Fibroblast of the conjunctiva (primary cell): ENCODE measurements at places on chromosomes 5 and 9.
A peak's percentile ranks its signal among the peaks of the same experiment; 100 is the strongest.

DNA sequence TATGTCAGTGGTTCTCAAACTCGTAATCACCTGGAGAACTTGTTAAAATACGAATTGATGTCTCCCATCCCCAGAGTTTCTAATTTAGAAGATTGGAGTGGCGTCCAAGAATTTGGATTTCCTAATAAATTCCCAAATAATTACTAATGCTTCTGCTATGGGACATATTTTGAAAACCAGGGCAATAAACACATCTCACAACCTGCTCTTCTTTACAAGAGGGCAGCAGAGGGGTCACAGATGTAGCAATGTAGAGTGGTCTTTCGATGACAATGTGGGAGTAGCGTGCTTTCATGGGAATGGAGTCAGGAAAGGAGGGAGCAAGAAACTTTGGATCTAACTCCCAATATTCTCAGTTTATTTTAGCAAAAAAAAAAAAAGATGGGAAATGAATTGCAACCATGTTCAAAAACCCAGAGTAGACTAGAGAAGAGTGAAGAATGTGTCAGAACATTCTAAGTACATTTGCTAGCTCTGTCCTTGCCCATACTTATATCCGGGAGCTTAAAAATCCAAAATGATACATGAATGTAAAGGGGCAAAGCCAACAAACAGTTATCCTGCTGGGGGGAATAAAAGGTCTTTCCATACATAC lies 33.8 kb upstream of the ALDH1A1 start:
- DNase-seq: no peak

DNA sequence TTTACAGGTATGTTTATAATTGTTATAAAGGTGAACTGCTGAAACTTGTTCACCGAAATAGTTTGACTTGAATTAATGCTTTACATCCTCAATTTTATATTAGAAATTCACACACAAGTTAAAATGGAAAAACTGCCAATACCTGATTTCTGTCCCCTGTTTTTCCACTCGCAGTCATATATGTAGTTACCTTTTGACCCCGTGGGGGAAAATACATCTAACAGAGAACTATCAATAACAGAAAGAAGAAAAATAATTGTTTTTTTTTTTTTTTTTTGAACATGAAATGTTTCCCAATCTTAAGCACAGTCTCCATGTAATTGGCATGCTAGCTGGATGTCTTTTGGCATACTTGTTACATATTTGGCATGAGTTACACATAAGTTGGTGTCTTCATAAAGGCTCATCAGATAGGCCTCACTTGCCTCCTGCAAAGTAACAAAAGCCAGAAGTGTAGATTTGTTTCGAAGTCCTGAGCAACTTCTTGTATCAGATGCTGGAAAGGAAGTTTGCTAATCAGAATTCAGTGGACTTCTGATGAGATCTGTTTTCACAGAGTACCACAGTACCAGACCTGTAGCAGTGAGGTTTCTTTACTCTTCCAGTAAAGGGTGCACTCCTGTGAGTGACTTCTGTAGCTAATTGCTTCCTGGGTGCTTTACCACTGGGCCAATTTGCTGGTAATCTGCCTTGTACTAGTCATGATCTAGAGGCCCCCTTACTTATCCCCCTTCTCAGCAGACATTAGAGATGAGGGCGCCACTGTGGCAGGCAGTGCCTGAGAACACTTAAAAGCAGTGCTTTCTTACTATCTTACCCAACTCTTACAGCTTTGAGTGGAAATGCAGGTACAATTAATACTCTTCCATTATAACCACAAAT lies 36.2 kb upstream of the CXXC5 start:
- peak; percentile 17 for DNase-seq

DNA sequence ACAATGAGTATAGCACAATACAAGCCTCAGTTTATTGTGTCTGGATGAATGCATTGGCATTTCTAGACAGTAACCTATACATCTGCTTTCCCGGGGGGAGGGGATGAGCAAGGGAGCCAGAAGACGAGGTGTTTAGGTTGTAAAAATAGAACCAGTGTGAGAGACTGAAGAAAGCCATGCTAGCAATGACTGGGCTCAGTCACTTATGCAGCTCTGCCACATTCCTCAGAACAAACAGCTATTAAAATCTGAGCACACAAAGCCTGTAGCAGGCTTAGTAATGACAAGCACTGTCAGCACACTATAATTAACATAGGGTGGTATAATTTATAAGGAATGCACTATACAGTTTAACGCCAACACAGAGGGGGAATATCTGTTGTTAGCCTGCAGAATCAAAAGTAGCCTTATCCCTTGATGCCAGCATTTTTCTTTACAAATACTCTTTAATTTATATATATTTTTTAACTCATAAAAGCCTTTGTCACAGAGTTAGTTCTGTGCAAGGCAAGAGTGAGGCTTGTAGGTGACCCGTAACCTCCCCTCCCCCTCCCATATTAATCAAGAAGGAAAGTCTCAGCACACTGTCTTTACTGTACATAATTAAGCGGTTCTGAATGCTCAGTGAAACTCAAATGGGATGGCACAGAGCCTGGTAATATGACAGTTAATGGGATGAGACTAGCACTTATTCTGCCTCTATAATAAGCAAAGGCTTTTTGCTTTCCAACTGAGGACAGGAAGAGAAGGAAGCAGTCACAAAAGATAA lies 295.4 kb downstream of the CSNK1G3 start:
- no peak for DNase-seq

GRCh38 chr9:106708475-106709146 lies 154.4 kb upstream of the ZNF462 start:
- no peak for DNase-seq

DNA sequence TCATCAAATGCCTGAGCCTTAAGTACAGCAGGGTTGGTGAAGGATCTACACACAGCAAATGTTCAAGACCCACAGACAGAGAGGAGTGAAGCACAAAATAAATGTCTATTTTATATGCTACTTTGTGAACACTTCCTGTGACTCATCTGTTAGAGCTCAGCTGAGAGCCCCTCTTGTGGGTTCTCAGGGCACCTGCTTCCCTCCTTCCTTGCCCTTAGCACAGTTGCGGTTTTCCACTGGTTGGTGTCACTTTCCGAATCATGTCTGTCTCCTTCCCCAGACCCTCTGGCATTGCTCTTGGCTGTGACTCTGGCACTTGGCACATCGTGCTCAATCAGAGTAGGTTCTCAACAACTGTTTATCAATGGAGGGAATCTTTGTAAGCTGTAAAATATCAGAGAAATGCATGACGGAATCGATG lies 128.5 kb upstream of the STC2 start:
- no peak for DNase-seq

DNA sequence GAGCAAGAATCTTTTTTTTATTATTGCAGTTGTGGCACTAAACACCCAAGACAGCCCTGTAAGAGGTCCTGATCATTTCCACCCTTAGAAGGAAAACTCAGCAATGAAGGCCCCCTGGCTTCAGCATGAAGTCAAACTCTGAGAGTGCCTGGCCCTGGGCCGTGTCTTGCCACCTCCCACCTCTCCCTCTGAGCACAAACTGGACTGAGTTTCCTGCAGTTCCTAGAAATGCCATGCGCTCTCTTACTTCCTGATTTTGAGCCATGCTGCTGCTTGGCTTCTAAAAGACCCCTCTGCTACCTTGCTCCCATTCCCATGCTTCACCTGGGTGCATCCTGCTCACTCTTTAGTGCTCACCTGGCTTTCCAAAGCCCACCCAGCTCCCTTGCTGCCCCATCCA lies 140.4 kb upstream of the KLF9 start:
- DNase-seq: no peak

DNA sequence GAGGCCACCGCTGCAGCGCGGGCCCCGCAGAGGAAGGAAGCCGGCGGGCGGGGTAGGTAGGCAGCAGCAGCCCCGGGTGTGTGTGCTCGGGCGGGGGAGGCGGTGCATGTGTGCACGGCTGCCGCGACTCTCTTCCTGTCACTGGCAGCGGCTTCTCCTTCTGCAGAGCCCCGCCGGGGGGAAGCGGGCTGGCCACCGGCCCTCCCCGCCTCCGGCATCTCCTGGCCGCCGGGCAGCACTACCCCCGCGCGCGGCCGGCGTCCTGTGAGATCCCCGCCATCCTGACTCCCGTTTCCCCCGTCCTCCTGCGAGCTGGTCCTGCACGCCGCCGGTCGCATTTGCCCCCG lies 315 bp downstream of the PIK3R1 start:
- DNase-seq: no peak

GRCh38 chr5:34491251-34491620 lies 164.9 kb upstream of the RAI14 start:
- no peak for DNase-seq

DNA sequence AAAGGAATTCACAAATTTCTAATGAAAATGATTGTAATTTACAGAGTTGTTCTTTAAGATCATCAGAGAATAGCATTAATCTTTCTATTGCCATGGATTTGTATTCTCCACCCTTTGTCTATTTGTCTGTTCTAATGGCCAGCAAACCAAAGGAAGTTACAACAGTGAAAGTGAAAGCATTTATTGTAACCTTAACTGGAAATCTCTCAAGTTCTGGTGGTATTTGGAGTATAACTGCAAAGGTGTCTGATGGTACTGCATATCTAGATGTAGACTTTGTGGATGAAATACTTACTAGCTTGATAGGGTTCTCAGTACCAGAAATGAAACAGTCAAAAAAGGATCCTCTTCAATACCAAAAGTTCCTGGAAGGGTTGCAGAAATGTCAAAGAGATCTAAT lies 21.7 kb downstream of the RMI1 start:
- DNase-seq: no peak

DNA sequence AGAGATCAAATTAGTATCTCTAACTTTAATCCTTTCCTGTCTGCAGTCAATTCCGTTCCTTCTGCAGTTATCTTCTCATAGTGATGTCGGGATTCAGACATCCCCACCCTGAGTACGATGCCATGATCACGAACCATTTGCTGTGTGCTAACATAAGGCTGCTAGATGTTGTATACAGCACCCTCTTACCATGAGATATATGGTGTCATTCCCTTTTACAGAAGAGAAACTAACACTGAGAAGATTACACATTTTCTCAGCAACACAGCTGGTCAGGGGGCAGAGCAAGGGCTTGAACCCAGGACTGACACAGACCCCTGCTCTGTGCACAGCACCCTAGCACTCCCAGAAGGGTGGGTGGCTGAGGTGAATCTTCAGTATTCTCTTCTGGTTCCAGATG lies 46.9 kb upstream of the HSD17B4 start:
- DNase-seq: no peak

DNA sequence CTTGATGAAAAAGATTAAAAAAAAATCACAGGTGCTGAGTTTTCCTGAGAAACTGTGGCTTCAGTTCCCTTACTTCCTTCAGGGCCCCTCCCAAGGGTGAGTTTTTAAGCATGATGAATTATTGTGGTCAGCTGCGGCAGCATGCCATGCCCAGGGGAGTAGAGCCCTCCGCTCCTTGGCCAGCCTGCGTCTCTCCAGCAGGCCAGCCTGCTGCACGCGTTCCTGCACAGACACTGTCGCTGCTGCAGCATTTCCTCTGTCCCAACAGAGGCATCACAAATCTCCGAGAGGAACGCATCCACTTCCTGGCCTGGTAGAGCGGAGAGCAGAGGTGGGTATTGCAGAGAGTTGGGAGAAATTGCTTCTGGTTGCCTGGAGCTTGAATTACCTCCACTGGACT lies 26.1 kb upstream of the GLRA1 start:
- DNase-seq: no peak

DNA sequence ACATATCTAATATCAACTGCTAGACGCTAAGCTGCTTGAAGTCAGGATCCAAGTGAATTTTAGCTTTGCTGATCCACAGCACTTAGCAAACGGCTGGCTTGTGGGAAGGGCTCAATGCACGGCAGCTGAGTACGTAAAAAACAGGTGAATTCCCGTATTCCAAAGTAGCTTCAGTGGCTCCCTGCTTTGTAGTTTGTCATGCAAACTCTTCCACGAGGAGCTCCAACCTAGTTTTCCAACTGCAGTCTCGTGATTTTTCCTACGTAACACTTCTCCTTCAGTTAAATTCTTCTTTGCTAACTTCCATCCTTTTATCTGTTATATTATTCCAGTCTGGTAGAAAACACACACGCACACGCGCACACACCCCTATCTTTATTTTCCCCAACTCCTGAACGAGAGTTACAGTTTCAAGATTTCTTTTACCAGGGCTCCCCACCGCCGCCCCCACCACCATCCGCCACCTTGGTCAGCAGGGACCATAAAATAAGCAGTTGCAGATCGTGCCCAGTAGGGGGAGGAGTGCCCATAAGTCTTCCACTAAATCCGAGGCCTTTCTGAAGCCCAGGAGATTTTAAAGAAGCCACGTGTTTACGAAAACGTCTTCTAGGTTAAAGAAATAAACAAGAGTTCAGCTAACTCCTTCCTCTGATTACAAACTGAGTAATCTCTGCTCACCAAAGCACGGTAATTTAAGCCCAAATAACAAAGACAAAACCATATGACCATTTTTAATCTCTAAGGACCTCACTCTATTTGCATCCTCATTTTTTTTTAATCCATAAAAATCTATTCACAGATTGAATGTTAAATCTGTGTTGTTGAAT lies 34.8 kb upstream of the TRIO start:
- DNase-seq: peak; percentile 78

GRCh38 chr9:81682797-81683196 lies 6.5 kb downstream of the TLE1 start:
- DNase-seq: no peak

GRCh38 chr5:172377856-172378255 lies 76.5 kb downstream of the SH3PXD2B start:
- DNase-seq: no peak

- DNase-seq: no peak
These were observed 445.6 kb downstream of the NFIB start for GRCh38 chr9:13868336-13868735.

- no peak for DNase-seq
These were observed 11.2 kb downstream of the PHF19 start for GRCh38 chr9:120865809-120866208.

DNA sequence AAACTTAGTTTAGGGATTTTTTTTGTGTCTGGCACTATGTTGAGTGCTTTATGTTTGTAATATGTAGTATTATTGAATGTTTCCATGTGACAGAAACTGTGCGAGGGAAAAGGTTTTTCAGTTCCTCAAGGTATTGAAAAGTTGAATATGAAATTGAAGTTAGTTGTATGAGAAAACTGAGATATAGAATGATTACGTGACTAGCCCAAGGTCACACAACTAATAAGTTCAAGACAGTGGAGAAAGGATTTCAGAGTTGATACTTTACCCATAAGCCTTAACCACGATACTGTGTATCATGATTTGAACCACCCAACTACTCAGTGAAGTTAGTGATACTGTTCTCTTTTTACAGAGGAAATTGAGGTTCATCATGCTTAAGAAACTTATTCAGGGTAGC lies 5.7 kb downstream of the NIPBL start:
- DNase-seq: no peak

DNA sequence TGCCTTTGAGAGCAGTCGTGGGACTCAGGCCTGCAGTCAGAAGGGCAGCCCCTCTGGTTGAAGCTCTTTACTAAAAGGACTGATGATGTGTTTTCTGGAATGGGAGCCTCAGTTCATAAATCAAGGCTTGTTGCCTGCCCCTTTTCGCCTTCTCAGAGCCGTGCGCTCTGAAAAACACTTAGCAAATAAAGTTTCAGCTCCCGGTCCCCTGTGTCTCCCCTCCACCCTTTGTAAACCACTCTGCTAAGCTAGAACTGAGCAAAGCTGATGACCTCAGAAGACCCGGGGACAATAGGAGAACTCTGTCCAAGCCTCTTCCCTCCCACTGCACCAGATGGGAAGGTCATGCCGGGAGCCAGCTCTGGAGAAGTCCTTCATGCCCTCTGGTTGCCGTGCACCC lies 39.3 kb upstream of the ADRA1B start:
- no peak for DNase-seq
